ENCODE measurements at places on chromosomes 4 and X.

DNA sequence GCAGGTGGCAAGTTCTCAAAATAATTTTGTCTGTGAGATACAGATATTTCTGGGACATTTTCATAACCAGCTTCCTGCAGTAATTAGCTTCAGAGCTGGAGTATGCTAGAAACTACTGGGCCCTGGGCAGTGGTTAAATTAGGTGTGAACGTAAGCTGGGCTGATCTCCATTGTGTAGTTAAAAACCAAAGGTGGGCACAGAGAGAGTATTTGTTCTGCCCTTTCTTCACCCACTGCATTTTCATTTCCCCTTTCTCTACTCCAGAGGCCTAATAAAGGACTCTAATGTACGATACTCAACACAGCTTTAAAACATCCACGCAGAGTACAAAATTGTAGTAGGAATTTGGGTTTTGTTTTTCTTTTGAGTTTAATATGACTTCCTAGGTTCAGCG is 252.7 kb downstream of the SPRY1 start:
- no peak for DNase-seq

DNA sequence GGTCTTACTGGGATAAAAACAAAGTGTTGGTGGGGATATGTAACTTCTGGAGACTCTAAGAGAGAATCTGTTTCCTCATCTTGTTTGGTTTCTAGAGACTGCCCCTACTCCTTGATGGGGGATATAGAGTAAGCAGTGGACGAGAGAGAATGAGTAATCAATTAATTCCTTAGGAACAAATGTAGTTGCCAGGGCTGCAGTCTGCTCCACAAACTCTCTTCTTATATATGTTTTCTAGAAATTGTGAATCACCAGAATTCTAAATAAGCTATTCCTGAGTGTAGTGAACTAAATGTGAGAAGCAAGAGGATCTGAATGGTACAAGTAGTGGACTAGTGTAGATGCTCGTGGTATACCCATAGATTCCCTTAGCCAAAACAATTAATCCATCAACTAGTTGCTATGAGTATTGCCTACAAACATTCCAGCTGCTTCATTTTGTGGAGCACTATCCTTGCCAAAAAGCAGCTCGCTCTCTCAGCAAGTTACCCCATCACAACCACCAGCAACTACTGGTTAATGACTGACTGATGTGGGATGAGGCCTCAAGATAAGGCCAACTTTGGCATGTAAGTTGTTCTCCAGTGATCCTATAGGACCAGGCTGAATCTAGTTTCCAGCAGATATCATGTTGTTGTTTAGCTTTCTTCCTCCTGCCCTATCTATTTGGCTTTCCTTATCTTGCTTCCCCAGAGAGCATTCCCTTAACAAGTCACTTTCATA is 273.0 kb downstream of the SLC7A11 start:
- DNase-seq = peak; percentile 92

DNA sequence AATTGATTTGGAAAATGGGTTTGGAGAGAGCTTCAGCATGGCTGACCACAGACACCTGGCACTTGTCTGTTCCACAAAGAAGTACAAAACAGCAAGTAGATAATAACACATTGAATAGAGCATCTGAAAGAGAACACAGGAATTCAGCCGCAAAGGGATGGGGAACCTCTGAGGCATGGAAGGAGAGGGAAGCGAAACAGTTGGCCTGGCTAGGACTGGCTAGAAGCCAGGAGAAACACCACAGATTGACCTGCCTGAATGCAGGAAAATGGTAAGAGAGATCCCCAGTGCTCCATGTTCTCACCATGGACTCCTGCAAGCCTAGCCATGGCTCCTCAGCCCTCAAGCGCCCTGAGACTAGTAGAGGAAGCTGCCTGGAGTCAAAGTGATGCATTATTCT is 169.7 kb upstream of the SH3RF1 start:
- no peak for DNase-seq

DNA sequence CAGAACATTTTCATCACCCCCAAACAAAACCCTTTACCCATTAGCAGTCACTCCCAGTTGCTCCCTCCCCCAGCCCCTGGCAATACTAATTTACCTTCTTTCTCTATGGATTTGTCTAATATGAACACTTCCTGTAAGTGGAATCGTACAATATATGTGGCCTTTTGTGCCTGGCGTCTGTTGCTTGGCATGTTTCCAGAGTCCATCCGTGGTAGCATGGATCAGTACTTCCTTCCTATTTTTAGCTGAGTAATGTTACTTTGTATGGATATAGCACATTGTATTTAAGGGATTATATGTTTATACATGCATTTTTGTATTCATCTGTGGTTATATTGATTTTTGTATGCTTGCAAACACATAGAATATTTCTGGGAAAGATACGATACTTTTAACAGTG is 48.2 kb downstream of the PPEF1 start:
- DNase-seq = no peak

DNA sequence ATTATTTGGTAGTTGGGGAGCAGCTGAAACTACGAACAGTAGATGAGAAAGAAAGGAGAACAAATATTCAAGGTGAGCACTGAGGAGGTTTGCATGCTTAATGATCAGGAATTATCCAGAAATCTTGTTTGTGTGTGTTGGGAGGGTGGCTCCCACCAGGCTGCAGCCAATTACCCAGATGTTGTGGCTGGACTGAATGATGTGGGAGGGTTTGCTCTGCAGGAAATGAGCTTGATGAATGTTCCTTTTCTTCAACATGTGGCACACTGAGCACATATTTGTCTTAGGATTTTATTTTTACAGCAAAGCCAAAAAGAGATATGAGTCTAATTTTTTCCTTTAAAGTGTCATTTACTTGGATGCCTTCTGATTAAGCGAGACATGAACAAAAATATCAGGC is 48.3 kb upstream of the AMOT start:
- DNase-seq = no peak

Data from AG10803 (cell line).